ENCODE measurements at places on chromosomes 12 and 14. TPM values are rescaled to one million over a fixed set of nuclear protein-coding genes. Genes with fewer than 3 reads are reported as not detected.

Gene VAMP1
- total RNA-seq, result 6.1 TPM

- DNase-seq, result no peak
Measured at GRCh38 chr12:48861111-48861510, 4.6 kb downstream of the RND1 start.

DNA sequence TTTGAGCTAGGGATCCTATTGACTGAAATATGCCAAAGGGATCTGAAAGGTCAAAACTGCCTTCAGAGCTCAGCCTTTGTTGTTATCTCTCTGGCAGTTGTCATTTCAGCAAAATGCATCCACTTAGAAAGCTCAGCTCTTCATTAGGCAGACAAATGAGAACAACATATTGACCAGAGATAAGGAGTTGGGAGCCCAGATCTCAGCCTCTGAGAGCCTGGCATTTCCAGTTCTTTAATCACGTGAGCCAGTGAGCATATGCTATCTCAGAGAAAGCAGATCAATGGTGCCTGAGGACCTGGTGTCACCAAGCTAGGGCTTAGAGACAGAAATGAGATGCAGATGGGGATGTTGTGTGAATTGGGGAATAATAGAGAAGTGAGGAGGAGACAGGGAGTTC, 101.1 kb downstream of the DAD1 start:
- DNase-seq, result no peak

DNA sequence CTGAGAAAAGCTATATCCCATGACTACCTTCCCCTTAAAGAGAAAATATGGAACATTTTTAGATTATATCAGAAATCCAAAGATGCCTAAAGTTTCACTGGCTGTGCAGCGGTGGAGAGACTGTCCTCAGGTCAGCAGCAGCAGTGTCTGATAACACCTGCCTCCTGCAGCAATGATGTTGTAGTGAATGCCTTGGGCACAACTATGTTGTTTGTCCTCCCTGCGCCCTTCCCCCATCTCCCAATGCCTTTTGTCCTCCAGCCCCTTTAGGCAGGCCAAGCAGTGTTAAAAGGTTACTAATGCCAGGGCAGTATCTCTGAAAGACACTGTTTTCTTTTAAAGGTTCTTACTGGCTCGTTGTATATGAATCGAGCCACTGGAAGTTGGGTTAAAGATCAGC, 13.2 kb downstream of the RTRAF start:
- no peak for DNase-seq

- no peak for DNase-seq
Measured at GRCh38 chr12:80811957-80812708, 95.4 kb downstream of the MYF5 start.

Gene LMO3
- total RNA-seq, result not detected

DNA sequence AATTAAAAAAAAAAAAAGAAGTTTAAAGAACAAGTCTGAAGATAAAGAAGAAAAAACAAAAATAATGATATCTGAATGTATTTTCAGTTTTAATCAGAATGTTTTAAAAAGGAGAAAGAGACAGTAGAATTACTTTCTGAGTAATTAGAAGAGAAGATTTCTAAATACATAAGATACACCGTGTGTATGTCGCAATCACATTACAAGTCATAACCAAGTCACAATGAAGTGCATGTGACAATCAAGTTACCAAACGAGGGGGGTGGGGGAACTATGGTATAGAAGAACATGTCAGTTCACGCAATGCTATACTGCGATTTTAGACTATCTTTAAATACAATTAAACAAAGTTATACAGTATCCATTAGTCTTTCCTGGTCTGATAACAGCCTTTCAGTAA, 1464.1 kb upstream of the FLRT2 start:
- no peak for DNase-seq

DNA sequence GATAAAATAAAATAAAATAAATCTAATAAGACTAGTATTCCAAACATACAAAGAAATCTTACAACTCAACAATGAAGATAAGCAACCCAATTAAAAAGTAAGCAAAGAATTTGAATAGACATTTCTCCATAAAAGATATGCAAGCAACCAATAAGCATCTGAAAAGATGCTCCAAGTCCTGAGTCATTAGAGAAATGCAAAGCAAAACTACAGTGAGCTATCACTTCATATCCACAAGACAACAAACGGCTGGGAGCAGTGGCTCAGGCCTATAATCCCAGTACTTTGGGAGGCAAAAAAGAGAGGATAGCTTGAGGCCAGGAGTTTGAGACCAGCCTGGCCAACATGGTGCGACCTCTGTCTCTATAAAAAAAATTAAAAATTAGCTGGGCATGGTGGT, 26.8 kb downstream of the ZFYVE1 start:
- no peak for DNase-seq

DNA sequence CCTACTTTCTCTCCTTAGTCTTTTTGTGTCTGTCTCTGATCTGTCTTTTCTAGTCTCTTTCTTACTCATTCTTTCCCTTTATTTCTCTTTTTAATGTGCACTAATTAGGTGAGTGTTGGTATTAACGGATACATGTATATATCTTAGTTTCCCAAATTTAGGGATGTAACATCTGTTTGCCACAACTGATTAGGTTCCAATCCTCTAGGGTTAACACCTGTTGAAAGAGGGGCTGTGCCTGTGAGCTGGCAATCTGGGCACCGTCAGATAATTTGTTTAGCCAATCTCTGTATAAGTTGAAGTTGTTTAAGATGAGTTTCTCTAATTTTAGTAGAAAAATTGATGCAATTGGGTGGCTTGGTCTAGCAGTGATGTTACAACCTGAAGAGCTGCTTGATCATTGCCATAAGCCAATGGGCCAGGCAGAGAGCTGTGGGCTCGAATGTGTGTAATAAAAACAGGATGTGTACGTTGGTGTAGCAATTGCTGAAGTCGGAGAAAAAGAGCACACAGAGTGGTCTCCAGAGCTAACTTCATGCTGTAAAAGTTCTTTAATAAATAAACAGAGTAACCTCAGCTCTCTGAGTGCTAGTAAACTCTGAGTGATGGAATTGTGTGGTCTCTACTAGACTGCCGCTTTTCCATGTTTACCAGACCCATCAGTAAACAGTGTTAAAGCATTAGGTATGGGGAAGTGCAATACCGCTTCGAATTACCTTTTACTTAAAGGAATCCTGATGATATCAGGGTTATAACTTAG, 18.3 kb upstream of the LYZ start:
- no peak for DNase-seq

- DNase-seq, result no peak
Measured at GRCh38 chr12:59867689-59868088, 271.9 kb downstream of the SLC16A7 start.

DNA sequence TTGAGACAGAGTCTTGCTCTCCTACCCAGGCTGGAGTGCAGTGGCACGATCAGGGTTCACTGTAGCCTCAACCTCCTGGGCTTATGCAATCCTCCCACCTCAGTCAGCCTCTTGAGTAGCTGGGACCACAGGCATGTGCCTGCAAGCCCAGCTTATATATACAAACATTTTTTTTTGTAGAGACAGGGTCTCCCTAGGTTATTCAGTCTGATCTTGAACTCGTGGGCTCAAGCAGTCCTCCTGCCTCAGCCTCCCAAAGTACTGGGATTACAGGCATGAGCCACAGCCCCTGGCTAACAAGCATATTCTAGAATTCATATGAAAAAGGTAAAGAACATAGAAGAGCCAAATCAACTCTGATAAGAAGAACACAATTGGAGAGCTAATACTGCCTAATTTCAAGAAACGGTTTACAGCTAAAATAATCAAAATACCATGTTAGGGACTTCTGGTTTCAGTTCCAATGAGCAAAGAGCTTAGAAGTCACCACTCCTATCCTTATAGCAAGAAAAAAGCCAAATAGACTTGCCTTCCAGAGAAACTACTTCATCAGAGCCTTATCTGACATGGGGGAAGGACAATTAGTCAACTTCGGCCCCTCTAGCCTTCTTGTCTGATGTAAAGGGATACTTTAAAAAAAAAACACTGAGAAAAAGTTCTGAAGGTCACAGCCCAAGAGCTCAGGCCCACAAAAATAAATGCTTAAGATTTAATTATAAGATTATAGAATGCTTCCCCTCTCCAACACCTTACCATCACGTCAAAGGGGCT, 37.6 kb downstream of the TMEM116 start:
- no peak for DNase-seq

- DNase-seq, result no peak
Measured at GRCh38 chr12:58433959-58434358, 486.3 kb downstream of the LRIG3 start.

GRCh38 chr12:113987261-113988063, 21.3 kb upstream of the RBM19 start:
- DNase-seq, result no peak

Gene CLEC12A
- total RNA-seq, result not detected

GRCh38 chr12:123767613-123768012, 5.5 kb downstream of the DNAH10 start:
- no peak for DNase-seq

GRCh38 chr14:88856786-88857366, 32.4 kb downstream of the TTC8 start:
- no peak for DNase-seq

GRCh38 chr14:24979725-24980239, 70.2 kb downstream of the STXBP6 start:
- no peak for DNase-seq

- no peak for DNase-seq
Measured at GRCh38 chr12:116697305-116697704, 40.6 kb downstream of the SPRING1 start.

DNA sequence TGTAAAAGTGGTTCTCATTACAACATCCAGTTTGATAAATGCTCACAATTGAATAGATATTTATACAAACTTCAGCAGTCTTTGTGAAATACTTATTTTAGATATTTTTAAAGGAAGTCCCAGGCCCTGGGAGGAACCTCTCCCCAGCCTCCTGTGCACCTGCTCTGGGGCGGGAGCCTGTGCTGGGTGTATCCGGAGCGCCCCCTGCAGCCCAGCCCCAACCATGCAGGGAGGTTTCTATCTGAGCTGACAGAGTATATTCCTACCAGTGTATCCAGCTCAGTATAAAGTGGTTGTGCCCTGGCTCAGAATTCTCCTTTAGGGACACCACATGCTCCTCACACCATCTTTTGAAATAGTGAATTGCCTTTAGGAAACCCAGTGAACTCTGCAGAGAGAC, 851.8 kb downstream of the TMEM121 start:
- no peak for DNase-seq

Gene GALNT9
- total RNA-seq, result 0.15 TPM

Gene PAH
- not detected for total RNA-seq

Gene SERPINA6
- total RNA-seq, result not detected

- no peak for DNase-seq
Measured at GRCh38 chr12:104507672-104508071, 50.9 kb downstream of the CHST11 start.

DNA sequence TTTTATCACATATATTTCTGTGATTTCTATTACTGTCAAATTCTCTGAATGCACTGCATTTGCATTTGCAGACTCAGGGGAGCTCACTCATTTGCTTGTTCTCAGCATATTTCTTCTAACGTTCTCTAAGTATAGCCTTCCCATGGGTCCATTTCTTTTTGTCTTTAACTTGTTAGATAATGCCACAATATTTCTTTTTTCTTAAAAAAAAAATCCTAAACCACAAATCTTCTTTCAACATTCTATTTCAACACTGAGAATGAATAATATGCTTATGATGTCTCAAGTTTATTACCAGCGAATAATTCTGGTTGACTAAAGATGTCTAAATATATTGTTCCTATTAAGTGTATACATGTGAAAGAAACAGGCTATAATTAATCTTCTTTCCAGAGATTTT, 200.2 kb downstream of the ANO6 start:
- DNase-seq, result no peak

DNA sequence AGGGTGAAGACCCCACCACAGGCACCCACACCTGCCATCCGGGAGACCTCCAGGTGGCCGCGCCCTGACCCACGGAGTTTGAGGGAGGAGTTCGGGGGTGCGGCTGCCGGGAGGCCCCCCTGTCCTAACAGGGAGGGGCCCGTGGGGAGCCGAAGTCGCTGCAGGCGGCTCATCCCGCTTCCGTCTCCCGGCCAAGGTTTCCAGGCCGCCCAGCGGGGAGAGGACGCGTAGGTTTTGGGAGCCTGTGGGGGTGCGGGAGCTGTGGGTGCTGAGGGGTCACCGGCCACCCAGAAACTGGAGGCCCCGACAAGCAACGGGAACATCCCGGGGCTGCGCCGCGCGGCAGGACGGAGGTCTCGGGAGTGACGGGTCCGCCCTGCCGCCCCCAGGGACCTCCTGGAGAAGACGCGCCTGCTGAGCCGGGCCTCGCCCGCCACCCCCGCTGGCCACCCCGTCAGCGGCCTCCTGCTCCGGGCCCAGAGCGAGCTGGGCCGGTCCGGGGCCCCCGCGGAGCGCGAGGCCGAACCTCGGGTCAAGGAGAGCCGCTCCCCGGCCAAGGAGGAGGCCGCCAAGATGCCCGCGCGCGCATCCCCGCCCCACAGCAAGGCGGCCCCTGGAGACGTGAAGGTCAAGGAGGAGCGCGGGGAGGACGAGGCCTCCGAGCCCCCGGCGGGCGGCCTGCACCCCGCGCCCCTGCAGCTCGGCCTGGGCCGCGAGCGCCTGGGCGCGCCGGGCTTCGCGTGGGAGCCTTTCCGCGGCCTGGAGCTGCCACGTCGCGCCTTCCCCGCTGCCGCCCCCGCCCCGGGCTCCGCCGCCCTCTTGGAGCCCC, 27.6 kb downstream of the LRCOL1 start:
- no peak for DNase-seq

All from chondrocyte (in vitro differentiated cells).